ENCODE measurements at places on chromosomes 3 and 15. TPM values are rescaled to one million over a fixed set of nuclear protein-coding genes. Genes with fewer than 3 reads are reported as not detected.
A peak's percentile ranks its signal among the peaks of the same experiment; 100 is the strongest.

DNA sequence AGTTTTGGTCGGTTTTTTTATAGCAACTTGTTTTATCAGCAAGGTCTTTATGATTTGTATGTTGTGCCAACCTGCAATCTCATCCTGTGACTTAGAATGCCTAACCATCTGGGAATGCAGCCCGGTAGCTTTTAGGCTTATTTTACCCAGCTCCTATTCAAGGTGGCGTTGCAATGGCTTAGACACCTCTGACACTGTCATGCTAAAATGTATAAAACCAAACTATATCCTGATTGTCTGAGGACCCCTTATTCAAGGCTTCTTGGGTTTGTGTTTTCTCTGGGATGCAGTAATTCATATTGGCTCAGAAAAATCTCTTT, 209.0 kb upstream of the ALCAM start:
- DNase-seq = no peak

DNA sequence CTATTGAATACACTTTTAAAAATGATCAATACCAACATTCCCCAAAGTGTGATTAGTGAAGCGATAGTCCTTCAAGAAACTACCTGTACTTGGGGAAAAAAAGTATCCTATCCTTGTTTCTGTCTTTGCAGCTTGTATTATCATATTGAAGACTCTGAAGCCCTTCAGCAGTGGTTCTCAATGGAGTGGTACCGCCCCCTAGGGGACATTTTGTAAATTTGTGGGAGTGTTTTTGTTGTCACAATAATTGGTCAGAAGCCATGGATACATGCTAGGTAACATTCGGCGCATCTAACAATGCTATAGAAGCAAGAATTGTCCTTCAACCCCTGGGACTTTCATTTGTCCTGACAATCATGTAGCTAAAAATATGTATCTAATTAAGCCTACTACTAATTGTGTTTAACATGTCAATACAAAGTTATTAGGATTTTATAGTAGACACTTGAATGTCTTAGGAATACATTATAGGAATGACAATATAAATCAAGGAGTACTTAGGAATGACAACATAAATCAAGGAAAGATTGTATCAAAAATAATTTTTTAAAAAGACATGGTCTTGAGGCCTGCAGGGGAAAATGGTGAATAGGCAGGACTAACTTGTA, 53.7 kb downstream of the NMD3 start:
- peak; percentile 25 for DNase-seq

GRCh38 chr3:9582332-9582731, 28.7 kb upstream of the LHFPL4 start:
- no peak for DNase-seq

GRCh38 chr3:37903320-37903719, 41.6 kb downstream of the CTDSPL start:
- no peak for DNase-seq

The GOLGA8Q gene
- polyA plus RNA-seq = 0.52 TPM

- no peak for DNase-seq
Measured at GRCh38 chr3:175731543-175731942, 872.4 kb downstream of the NAALADL2 start.

- peak; percentile 29 for DNase-seq
Measured at GRCh38 chr3:43872301-43872700, 181.6 kb downstream of the ABHD5 start.

- DNase-seq = peak; percentile 30
Measured at GRCh38 chr3:48851407-48851806, 3.7 kb upstream of the PRKAR2A start.

The LRTM1 gene
- 67.5 TPM for polyA plus RNA-seq

DNA sequence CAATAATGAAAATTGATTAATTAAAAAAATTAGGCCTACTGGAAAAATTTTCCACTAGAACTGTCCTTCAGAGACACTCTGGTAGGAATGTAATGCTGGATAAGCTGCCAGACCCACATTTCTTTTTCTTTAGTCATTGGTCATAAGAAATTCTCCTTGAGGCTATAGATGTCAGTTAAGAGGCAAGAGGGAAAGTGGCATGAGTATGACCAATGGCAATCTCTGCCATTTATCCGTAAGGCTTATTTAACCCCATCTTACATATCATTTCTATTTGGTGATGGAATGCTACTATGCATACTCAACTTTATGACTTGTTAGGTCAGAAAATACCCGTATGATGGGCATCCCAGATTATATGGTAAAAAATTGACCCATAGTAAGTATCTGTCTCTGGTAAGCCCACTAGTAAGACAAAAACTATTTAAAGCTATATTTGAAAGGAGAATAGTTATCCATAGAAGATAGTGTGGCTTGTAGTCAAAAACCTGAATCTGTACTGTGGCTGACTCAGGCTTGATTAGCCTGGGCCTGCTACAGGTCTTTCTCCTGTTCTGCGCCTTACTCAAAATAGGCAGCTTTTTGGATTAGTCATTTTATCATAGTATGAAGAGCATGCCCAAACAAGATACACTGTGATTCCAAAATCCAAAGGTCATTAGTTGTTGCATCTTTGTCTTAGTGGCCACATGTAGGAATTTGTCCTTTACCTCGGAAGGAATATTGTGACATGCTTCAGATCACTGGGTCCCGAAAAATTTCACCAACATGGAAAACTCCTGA, 314.7 kb downstream of the PYDC2 start:
- no peak for DNase-seq

GRCh38 chr15:31298707-31299172, 27.9 kb upstream of the KLF13 start:
- DNase-seq = no peak

- no peak for DNase-seq
Measured at GRCh38 chr3:186630950-186631641, 9.1 kb upstream of the FETUB start.

DNA sequence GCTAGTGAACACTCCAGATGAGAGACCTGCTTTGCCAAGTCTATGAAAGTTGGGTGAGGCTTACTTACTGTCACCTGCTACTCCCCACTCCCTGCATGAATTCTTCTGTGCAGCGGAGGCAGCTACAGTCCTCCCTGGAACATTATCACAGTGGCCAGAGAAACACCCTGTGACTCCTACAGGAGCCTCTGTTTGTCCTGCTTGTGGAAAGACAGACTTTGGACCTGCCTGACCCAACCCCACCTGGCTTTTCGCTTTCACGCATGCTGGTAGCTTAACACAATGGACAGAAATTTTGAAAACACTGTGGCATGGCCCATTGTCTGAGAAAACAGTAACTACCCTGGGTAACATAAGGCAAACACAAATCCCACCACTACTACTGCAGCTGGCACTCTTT, 1565.5 kb upstream of the CADM2 start:
- no peak for DNase-seq

GRCh38 chr3:171799501-171799900, 10.8 kb downstream of the PLD1 start:
- no peak for DNase-seq

DNA sequence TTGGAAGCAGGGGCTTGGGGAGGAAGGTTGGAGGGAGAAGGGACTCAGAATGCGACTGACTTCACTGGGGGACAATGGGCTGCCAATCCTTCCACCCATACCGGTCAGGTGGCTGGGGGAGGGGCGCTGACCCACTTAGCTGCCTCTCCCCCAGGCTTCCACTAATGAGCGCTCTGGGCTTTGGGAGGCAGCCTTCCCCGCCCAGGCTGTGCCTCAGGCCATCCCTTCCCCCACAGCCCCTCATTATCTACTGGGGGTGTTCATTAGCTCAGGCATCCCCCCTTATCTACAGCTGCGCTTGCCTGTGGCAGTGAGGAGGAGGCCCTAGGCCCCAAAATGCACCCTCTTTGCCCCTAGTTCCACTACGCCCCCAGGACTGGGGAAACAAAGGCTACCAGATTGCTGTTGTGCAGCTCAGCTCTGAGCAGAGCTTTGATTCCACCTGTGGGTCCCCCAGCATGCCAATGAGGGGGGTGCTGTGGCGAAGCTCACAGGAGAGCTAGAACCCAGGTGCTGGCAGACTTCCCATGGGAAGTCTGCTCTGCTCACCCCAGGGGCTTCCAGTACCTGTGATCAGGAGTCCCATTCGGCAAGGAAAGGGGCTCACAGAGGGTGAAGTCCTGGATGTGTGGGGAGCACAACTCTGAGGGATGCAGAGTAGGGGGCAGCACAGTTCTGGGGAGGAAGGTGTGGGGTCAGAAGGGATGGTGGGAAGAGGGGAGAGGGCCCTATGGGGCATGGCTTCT, 29.4 kb upstream of the SEMA3F start:
- no peak for DNase-seq

All from muscle of back (tissue), 13 donors.